Gastroesophageal sphincter (tissue), 4 donors: ENCODE measurements at places on chromosomes 6 and 20. TPM values are rescaled to one million over a fixed set of nuclear protein-coding genes. Genes with fewer than 3 reads are reported as not detected.

MOXD1 gene
- 34.9 TPM for total RNA-seq

GRCh38 chr6:36765594-36766398 is 68.2 kb downstream of the RAB44 start:
- ATAC-seq: peak; percentile 86

PMEPA1 gene
- total RNA-seq: 9.6 TPM

DOP1A gene
- total RNA-seq: 48.1 TPM

DNA sequence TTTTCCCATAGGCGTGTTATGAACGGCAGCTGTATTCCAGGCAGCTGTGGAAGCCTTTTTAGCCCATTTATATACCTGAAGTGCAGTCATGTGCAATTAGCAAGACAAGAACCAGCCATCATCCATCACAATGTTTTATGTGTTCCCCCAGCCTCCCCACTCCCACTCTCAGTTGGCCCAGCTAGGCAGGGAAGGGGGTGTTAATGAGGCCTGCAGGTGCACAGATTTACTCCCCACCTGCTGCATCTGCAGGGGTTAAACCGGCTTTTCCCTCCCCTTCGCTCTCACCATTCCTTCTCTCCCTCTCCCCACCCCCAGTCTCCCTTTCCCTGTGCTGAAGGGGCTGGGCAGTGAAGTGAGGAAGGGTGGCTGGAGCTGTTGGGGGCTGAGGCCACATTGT is 149.8 kb upstream of the AKAP12 start:
- no peak for ATAC-seq

FOXC1 gene
- 11.4 TPM for total RNA-seq

GRCh38 chr6:72424476-72424875 is 197.4 kb upstream of the KCNQ5 start:
- no peak for ATAC-seq

SLC22A3 gene
- 31.0 TPM for total RNA-seq

LY6G5C gene
- not detected for total RNA-seq

GRCh38 chr6:39350723-39351505 is 28.4 kb upstream of the KCNK16 start:
- ATAC-seq: no peak

CCN2 gene
- 283 TPM for total RNA-seq

JPH2 gene
- 267 TPM for total RNA-seq

DNA sequence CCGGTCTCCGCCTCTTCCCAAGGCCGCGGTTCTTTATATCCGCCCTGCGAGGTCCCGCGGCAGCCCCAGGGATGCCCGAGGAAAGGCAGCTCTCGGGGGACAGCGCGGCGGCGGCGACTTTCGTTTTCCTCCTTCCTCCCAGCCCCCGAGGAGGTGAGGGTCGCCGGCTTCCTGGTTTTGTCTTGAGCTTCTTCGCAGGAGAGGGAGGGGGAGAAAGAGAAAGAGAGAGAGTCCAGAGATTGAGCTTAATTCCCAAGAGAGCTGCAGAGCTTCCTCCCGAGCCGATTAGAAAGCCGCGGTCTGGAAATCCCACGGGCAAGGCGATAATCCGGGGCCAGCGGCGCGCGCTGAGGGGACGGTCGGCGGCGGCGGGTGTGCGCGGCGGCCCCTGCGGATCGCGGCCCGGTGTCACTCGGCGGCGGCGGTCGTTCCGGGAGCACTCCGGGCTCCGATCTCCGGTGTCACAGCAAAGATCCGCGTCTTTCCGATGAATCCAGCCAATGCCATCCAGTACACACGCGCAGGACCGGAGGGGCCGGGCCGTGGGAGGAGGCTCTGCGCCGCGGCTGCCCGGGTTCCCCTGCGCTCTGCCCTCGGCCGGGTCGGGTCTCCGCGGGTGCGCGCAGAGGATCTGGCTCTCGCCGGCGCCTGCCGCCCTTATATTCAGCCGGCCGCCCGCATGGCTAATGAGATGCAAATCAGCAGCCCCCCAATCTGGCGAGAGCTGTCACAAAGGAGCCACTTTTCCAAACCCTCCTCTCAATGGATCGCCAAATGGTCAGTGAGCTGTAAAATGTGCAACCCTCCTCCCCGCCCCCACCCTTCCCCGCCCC is at the start of gene DLL1:
TSS of gene DLL1 (minus strand) at position 783 of the 833 bp plus-strand sequence. CDS start 939 bp downstream, outside the sequence.
- ATAC-seq: peak; percentile 37

GRCh38 chr6:98633886-98634285 is 200.5 kb upstream of the POU3F2 start:
- no peak for ATAC-seq

SOBP gene
- 29.9 TPM for total RNA-seq

DNA sequence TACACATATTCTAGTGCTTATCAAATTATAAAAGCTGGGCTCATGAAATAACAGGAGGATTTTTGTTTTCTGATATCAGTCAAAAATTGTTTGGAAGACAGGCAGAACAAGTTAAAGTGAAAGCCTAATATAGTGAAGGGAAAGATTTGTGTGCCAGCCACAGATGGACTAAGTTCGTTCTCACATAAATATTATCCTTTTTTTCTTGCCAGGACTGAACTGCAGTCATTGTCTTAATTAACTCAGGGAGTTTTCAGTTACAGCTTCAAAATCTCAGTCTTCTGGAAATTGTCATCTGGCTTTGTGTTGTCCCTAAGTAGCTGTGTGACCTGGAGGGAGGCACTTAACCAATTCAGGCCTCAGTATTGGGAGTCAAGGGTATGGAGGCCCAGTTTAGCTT is 40.7 kb downstream of the PLCB4 start:
- no peak for ATAC-seq

DNA sequence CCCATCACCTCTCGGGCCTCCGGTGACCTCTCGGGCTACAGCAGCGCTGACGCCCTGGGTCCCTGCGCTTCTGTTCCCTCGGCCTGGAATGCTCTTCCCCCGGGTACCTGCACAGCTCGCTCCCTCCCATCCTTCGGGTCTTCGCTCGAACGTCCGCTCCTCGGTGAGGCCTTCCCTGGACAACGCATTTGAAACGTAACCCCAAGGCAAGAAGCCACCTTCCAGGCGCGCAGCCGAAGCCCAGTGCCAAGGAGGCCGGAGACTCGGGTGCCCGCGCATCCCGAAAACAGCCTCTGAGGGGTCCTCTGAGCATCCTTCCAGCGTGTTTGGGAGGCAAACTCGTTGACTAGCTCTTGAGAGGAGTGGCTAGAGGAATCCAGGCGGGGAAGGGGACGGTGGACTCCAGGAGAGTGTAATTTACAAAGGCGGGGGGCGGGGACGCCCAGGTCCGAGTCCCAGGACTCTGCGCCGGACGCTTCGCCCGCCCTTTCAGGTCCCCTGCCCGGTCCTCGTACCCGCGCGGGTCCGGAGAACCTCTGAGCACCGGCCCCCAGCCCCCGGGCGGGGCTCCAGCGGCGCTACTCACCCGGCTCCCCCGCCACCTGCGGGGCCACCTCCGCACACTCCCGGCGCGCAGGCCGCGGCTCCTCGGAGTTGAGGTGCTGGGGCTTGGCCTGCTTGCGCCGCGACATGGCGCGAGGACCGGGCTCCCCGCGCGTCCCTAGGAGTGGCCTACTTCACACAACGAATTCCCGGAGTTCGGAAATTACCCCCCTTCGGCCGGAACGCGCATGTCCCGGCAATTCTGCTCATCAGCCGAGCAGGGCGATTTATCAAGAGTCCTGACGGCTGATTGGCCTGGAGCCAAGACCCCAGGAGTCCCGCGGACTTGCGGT is 86.8 kb downstream of the ZFP64 start:
- no peak for ATAC-seq

DNA sequence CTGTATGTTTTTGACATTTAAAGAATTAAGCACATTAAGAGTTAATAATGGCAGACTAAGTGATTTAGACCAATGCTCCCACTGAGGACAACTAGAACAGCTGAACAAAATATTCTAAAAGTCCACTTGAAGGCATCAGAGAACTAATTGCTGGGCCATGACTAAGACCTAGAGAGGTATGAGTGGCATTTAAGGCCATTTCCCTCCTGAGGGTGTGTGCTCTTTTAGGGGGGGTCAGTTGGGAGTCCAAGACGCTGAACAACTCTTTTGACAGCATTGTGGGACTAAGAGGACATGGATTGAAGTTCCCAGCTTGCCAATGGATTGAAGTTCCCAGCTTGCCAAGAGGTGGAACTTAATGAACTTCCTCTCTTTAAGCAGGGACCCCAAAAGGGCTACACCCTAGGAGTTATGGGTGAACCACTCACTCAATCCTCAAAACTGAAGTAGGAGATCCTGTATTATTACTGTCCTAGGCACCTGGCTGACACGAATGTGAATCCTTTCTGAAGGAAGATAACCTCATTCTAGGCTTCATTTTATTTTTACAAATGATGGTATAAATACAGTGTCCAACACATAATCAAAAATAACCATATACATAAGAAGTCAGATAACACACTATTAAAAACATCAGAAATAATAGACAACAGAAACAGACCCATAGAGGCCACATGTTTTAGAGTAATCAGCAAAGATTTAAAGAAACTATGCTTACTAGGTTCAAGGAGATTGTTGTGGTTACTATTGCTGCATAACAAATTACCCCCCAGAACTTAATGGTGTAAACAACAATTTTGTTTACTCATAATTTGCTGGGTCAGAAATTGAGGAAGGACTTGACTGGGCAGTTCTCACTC is 175.1 kb downstream of the VEGFA start:
- no peak for ATAC-seq

RBBP8NL gene
- total RNA-seq: 0.20 TPM
